ENCODE measurements at places on chromosomes 7 and 10.

- no peak for DNase-seq
Measured at GRCh38 chr10:24451325-24451820, 242.4 kb downstream of the KIAA1217 start.

GRCh38 chr7:80449836-80450235, 62.0 kb downstream of the GNAT3 start:
- DNase-seq = peak; percentile 19

GRCh38 chr7:25253714-25254113, 25.4 kb upstream of the NPVF start:
- no peak for DNase-seq

GRCh38 chr7:54960517-54960916, 58.3 kb upstream of the EGFR start:
- DNase-seq = no peak

All from hepatocyte (in vitro differentiated cells).